Peyer's patch (tissue), 4 donors: ENCODE measurements at places on chromosomes 16 and 17. TPM values are rescaled to one million over a fixed set of nuclear protein-coding genes. Genes with fewer than 3 reads are reported as not detected.

MYH8 gene
- total RNA-seq: not detected

KRTAP16-1 gene
- total RNA-seq: not detected

JPH3 gene
- 0.13 TPM for total RNA-seq

PRM1 gene
- not detected for total RNA-seq

PRSS33 gene
- not detected for total RNA-seq

- H3K4me3 ChIP-seq: no peak overlapping the region
- DNase-seq: no peak
- H3K27ac ChIP-seq: no peak overlapping the region
- H3K27me3 ChIP-seq: no peaks in the 10 kb centered on the region
- no peaks in the 10 kb centered on the region for H3K36me3 ChIP-seq
Observed at GRCh38 chr16:68344252-68344651, 33.4 kb downstream of the PRMT7 start.

DNA sequence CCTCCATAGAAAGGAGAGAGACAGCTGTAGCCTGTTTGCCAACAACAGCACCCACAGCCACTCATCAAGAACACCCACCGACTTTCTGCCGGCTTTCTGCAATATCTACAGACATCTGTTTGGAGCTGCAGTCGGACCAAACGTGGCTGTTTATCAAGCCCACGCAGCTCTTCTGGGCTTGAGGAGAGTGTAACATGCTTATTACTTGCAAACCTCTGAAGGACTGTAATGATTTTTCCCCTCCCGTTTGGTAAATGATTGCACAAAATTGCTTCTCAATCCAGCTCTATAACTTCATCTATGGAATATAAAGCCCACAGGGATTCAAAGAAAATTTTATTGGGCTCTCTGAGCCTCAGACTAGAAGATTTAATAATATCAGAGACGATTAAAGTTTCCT lies 100.5 kb downstream of the VAT1L start:
- no peak overlapping the region for H3K4me3 ChIP-seq
- H3K27ac ChIP-seq: no peak overlapping the region
- no peak for DNase-seq
- H3K27me3 ChIP-seq: no peaks in the 10 kb centered on the region
- H3K4me1 ChIP-seq: no peaks in the 10 kb centered on the region

DNA sequence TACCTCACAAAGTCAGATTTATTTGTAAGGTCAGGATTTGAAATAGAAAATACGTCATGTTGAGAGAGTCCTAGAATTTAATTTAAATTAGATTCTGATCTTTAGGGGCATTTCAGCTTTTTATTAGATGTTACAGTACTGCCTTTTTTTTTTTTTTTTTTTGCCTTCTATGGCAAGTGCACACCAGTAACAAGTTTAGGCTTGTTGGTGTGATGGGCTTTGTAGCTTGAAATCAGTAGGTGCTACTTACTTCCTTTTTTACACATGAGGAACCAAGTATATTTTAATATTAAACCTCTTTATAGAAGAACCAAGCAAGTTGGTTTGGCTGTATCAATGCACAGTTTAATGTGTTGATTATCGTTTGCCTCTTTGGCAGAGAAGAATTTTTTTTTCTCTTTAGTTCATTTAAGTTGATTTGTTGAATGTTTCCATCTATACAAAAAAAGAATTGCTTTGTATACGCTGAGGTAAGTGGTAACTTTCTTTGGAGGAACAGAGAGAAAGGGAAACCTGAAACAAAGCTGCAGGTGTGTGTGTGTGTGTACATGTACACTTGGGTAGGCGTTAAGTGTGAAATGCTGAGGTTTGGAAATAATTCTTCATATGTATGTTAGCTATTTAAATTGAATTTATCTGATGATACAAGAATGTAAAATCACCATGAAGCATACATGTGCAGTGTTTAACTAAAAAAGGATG lies 15.7 kb downstream of the RBL2 start:
- no peak for DNase-seq
- H3K36me3 ChIP-seq: no peaks in the 10 kb centered on the region
- H3K27me3 ChIP-seq: no peaks in the 10 kb centered on the region
- H3K4me3 ChIP-seq: no peak overlapping the region
- H3K4me1 ChIP-seq: no peaks in the 10 kb centered on the region
